Eye (tissue), 1 donor: ENCODE measurements at places on chromosomes 3 and 15.

DNA sequence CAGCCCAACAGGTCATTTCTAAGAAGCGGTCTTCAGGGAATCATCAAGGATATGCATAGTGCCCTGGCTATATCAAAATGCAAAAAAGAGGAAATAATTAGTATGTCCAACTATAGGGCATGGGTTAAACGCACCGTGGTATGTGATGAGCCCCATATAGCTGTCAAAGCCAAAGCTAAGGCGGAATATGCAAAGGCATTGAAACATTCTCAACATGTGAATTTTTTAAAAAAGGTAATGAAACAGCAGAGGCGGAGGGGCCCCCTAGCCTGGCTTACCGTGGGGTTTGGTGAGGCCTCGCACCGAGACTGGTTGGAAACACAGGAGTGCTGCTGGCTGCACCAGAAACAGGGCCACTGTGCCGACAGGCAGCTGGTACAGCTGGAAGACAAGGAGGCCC lies 23.2 kb downstream of the PLXND1 start:
- no peak for DNase-seq

DNA sequence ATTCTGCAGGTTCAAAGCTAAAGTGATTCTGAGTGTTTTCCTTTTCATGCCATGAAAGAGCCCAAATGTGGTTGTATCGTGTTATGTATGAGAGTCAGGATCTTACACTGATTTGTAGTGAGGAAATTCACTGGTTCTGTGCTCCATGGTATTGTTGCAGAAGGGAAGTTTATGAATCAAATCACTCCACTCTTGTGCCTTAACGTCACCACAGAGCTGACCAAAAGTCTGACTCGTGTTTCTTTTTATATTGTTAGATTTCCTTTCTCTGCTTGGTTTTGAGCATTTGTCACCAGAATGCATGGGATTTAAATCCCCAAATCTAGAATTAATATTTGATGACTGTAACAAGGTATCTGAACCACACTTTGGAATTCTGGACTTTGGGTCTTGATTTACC lies 29.1 kb upstream of the SLC30A4 start:
- DNase-seq, result no peak

- no peak for DNase-seq
Measured at GRCh38 chr15:25427861-25428260, 11.0 kb downstream of the UBE3A start.

DNA sequence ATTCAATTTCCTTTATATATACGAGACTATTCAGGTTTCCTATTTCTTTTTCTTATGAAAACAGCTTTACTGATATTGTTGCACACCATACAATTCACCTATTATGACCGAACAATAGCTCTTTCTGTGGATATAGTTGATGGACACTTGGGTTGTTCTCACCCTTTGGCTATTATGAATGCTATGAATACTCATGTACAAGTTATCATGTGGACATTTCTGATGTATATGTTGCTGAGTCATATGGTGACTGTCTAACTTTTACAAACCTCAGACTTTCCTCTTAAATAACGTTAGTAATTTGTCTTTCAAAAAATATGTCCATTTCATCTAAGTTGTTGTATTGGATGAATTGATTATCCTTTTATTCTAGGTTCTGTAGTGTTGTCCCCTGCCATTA lies 15.7 kb upstream of the USF3 start:
- DNase-seq, result no peak

GRCh38 chr3:2343031-2343682 lies 244.5 kb downstream of the CNTN4 start:
- DNase-seq, result no peak

GRCh38 chr15:60534546-60534945 lies 55.6 kb upstream of the ICE2 start:
- DNase-seq, result no peak

GRCh38 chr3:69013253-69014021 lies at the start of gene EOGT:
EOGT (minus strand) TSS chr3:69013684; CDS start chr3:69009846, 3,838 bp downstream.
- DNase-seq, result peak; percentile 91

DNA sequence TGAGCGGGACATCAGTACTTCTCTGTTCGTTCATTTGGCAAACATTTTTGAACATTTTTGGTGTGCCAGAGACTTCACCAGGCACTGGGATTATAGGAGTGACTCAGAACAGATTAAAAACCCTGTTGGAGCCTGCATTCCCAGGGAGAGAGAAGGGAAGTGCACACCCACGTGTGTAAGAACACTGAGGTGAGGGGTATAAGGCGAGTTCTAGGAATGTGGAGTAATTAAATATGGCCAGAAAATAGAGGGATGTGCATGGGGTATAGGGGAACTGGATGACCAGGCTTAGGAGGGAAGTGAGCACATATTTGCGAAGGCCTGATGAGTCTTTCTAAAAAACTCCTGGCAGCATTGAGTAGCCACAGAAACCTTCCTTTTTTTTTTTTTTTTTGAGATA lies 401.2 kb upstream of the C2CD4B start:
- no peak for DNase-seq

GRCh38 chr3:66655044-66655443 lies 154.2 kb upstream of the LRIG1 start:
- peak; percentile 77 for DNase-seq

GRCh38 chr3:14166877-14167603 lies 11.4 kb downstream of the XPC start:
- DNase-seq, result no peak

GRCh38 chr3:182116386-182116785 lies 404.7 kb downstream of the SOX2 start:
- DNase-seq, result no peak

GRCh38 chr15:76386178-76386577 lies 49.6 kb downstream of the ISL2 start:
- no peak for DNase-seq

DNA sequence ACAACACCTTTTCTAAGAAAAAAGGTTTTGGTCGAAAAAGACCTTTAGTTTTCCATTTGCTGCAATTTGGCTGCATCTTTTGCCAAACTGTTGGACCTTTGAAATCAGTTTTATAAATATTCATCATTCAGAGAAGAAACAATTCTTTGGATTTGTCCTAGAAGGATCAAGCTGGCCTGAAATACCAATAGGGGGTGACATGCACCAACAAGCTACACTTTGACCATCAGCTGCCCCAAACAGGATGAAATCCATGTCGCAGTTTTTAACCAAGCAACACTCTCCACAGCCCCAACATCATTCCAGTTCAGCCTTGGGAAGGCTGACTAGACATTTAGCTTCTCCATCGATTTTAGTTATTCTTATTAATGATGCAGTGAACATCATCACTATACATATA lies 9.8 kb downstream of the RPL15 start:
- DNase-seq, result no peak

DNA sequence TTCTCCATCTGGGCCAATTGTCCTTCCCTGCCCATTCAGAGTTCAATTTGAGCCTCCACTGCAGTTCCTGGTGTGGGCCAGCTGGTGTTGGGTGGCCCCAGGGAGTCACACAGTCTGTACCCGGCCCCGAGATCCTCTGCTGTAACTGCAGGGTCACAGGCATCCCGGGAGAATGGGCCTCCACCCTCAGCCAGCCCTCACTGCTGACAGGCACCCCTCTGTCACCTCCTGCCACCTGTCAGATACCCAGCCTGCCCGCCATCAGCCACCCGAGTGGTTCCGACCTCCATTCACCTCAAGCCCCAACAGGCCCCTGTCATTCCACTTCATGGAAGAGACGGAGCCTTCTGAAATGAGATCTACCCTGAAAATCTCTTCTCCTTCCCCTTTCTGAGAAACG lies 73.2 kb downstream of the ST8SIA2 start:
- DNase-seq, result no peak

- no peak for DNase-seq
Measured at GRCh38 chr3:150073031-150073430, 102.3 kb upstream of the PFN2 start.

DNA sequence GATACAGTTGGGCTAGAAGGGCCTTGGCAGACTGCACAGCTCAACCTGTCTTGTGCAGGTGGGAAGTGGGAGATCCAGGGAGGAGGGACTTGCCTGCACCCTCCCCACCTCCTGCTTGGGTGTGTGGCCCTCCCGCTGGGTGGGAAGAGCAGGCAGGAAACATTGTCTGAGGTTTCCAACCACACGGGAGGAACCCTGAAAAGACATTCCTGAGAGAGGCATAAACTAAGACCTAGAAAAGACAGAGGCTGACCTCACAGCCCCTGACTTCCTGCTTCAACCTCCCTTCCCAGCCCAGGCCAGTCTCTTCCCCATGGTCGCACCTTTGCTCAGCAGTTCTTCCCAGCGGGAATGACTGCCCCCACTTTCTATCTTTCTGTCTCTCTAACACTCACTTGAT lies 46.3 kb upstream of the INSYN1 start:
- no peak for DNase-seq

- no peak for DNase-seq
Measured at GRCh38 chr3:172070269-172070668, 30.9 kb downstream of the FNDC3B start.

DNA sequence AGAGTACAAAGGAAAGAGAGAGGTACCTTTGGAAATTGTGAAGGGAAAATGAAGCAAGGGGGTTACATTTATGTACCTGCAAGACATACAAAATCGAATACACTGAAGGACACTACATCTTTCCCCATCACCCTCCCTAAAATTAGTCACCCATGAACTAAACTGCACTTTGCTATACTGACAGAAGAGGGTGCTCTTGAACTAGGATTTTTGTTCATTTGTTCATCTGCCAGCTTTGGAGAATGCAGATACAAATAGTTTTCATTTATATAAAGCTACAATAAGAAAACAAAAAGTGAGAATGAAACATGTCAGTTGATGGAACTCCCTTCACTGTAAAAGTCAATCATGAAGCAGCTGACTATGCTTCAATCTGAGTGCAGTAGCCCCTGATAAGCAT lies 55.7 kb downstream of the PCCB start:
- DNase-seq, result no peak

DNA sequence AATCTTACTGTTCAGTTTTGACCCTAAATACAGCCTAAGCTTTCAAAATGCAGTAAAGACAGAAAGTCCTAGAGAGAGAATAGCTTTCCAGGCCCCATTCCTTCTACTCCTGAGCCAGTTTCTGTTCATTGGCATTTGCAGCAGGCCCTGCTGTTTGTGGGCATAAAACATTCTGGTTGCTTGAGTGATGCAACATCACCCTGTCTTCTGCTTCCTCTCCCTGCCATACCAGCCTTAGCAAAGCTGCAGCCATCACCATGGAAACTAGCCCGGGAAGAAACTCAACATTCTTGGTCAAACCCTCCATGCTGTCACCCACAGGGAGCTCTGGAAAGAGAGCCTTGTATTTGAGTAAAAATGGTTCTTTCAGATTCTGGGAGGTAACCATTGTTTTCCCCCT lies 325.7 kb downstream of the MAGI1 start:
- peak; percentile 49 for DNase-seq

- DNase-seq, result no peak
Measured at GRCh38 chr3:83567935-83568334, 1390.9 kb upstream of the CADM2 start.

DNA sequence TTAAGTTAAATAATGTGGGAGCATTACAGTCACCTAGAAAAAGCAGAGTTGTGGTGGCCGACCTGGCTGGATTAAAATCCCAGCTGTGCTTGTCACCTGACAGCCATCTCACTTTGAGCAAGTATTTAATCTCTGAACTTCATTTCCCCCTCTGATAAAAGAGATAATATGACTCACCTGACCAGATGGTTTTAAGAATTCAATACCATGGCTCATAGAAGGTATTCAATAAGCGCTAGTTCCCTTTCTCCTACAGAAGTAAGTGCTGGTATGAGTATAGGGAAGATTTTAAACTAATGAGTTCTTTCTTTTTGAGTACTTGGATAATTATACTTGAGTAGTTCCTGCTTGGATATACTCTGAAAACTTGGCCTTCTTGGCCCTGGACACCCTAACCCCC lies 325.5 kb downstream of the IL5RA start:
- DNase-seq, result no peak

DNA sequence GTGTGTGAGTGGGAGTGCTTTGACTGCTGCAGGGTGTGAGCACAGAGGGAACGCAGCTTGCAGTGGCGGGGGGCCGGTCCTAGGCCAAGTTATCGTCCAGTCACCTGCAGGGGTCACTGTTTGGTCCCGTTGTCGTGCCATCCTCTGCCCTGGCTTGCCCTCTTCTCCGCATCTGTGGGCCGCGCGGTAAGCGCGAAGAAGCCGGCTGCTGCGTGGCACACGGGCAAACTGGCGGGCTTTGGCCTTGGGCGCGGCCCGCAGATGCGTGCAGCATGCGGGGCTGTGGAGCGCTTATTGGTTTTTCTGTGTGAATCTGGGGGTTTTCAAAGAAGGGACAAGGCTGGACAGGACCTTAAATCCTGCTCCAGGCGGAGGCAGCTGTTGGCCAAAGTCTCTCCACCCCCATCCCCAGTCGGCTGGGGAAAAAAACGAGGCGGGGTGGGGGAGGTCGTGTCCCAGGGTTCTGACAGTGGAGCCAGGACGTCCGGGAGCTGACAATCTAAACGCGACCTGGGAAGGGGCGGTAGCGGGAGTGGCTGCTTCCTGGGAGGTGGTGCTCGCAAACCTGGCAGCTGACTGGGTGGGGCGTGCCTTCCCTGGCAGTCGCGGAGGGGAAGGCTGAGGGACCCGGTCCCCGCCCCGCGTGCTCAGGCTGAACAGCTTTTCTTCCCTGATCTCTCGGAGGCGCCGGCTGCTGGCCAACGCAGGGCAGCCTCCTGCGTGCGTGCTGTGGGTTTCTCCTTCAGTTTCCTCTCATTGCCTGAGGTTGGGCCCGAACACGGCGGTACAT lies 39.7 kb upstream of the VEPH1 start:
- peak; percentile 71 for DNase-seq

- no peak for DNase-seq
Measured at GRCh38 chr3:142819179-142819578, 69.7 kb downstream of the PCOLCE2 start.

DNA sequence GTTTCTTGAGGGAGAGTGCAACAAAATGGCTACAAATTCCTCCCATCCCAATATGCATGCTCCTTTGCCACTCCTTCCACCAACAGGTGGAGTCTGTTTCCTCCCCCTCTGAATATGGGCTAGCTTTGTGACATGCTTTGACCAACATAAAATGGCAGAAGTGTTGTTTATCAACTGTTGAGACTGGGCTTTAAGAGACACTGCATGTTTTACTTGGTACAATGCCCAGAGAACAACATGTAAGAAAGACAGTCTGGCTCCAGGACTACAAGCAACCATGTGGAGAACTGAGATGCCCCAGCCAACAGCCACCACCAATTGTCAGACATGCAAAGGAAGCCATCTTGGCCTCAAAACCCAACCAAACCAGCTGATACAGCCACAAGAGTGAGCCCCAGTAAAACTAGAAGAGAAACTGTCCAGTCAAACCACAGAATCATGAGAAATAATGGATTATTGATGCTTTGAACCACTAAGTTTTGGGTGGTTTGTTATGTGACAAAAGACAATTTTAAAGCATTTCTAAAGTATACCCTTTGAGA lies 40.5 kb downstream of the NUDT16 start:
- no peak for DNase-seq

GRCh38 chr3:58392181-58392580 lies 41.5 kb downstream of the PDHB start:
- DNase-seq, result no peak

GRCh38 chr15:62799919-62800318 lies 242.6 kb upstream of the TPM1 start:
- no peak for DNase-seq

GRCh38 chr3:156404217-156404616 lies 150.7 kb downstream of the SSR3 start:
- DNase-seq, result peak; percentile 66
